Stimulated activated CD4-positive, alpha-beta T cell treated with anti-CD3 and anti-CD28 coated beads, TNF-alpha, amount 100 ng/mL, for 4 hours (primary cell): ENCODE measurements at places on chromosomes 2 and 18.

- no peak for DNase-seq
These were observed 16.6 kb upstream of the MSTN start for GRCh38 chr2:190079160-190079559.

- DNase-seq: no peak
These were observed 680 bp downstream of the CTDSP1 start for GRCh38 chr2:218400167-218400929.

GRCh38 chr2:169736902-169737301 is 3.3 kb downstream of the KLHL23 start:
- no peak for DNase-seq

GRCh38 chr18:8011361-8011760 is 444.2 kb downstream of the PTPRM start:
- no peak for DNase-seq

DNA sequence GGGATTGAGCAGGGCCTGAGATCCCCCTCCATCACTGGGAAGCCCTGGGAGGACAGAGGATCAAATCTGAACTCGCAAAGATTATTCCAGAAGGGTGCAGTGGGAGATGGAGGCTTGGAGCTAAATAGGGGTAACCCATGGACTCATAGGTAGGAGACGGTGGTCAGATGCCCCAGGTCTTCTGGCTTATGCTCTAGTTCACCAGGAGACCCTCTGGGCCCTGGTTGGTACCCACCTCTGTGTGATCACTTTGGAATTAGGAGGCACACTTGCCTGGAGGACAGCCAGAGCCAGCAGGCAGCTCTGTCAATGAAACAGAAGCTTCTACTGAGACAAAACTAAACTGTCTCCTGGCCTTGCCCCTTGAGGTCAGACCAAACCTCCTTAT is 110.6 kb downstream of the TGFA start:
- DNase-seq: no peak

GRCh38 chr2:30511122-30512083 is 64.4 kb downstream of the LCLAT1 start:
- no peak for DNase-seq

DNA sequence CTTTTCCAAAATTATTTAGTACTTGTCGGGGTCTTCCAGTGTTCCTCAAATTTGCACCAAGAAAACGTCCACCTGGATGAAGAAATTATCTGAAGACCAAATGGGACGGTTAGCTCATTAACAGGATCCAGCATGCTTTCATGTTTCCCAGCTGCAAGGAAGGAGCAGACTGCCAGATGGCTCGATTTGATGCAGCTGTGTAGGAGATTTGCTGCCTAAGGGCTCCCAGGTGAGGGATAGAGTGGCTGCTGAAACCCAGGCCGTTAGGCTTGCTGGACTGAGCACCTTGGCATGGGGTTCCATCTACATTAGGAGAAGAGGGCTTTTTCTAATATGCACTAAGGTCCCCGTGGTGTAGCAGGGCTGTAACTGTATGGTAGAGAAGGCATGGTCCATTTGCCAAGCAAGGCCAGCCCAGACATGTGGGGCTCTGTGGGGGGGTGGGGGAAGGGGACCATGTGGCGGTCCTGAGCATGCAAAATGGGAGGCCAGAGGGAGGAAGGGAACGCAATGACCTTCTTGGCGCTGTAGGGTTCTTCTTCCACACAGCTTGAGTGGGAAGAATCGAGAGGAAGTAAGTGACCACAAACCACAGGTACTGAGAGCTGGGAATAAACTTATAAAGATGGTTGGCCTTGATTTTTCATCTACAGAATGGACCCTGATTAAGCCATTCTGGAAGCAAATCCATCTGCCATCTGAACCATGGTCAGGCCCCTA is 144.0 kb downstream of the TMEM163 start:
- DNase-seq: no peak

- DNase-seq: no peak
These were observed 20.9 kb downstream of the LOXHD1 start for GRCh38 chr18:46636040-46636630.

GRCh38 chr2:73172963-73173362 is 29.4 kb upstream of the NOTO start:
- DNase-seq: no peak

DNA sequence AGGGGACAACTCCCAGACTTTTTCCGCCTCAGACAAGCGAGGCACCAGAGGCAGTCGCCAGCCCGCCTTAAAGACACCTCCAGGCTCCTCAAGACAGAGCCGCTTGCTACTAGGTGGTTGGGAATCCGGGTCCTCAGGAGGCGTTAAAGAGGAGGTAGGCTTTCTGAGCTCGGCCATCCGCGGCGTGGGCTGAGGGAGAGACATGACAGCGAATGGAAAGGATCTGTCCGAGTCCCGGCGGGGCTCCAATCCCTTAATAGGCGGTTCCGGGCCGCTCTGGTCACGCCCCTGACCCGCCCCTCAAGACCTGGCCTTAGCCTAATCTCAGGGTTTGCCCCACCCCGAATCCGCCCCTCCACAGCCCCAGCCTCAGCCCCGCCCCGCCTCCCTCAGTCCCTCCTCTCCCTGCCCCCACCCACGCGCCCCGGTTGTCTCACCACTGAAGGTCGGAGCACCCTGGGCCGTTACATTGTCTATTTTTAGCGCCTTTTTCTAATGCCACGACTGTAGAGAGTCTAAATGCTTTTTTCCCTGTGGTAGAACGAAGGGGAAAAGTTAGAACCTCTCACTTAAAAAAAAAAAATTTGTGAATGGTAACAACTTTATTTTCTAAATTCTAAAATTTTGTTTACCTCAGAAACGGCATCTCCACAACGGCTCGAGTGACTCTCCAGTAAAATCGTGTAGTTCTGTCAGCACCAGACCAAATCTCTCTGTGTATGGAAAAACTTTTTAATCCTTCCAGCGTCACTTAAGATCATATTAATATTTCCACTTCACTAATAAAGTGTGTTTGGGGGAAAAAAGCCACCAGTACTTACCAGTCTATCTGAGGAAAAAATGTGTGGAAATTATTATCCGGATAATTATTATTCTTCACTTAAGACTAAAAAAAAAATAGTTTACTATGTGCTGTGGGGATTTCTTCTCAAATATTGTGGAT is at the start of gene RAD51AP2:
TSS of gene RAD51AP2 (minus strand) at position 229 of the 943 bp plus-strand sequence. CDS start at position 204, 25 bp downstream.
- no peak for DNase-seq

DNA sequence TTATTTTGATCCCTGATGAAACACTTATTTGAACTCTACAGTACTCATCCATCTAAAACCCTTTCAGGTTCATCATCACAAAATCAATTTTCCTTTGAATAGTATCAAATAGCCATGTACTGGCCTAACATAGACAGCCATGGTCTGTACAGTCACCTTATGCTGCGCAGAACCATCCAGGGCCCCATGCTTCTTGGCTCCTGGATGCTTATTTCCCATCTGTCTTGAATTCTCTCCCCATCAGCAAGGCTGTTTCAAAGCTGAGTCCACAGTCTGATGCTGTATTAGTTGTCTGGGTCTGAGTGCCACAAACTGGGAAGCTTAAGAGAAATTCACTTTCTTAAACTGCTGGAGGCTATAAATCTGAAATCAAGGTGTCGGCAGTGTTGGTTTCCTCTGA is 290.2 kb downstream of the OSR1 start:
- DNase-seq: no peak

GRCh38 chr2:88760819-88761598 is 69.5 kb downstream of the RPIA start:
- no peak for DNase-seq

- DNase-seq: no peak
These were observed 20.0 kb upstream of the ITGAV start for GRCh38 chr2:186569897-186570296.
